Stimulated activated memory B cell treated with anti-CD40 and anti-IgM and Interleukin-4, amounts not matched to agents 10 μg/mL and 1 μg/mL and 100 μg/mL, for 72 hours (primary cell): ENCODE measurements at places on chromosomes 3 and 15.

DNA sequence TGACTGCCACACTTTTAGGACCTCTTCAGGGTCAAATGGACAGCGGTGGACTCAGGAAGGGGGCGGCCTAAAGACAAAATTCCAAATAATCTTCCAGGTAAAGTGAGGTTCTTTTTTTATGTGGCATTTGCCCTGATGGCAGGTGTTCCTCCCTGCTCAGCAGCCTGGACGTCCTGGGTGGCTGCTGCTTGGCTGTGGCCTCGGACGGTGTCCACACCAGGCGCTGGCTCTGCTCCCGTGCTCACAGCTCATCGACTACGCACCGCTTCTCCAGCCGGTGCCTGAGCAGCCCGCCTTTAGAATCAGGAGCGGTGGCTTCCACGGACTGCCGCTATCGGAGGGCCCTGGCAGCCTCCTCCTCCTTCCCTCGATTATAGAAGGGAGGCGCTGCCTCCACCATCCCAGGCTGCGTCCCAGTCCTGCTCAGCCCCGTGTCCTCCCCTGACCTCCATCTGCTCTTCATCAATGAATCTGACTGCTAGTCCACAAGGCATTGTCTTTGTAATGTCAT, 41.9 kb downstream of the PCSK6 start:
- no peaks in the 10 kb centered on the region for H3K4me1 ChIP-seq
- no peak overlapping the region for H3K27ac ChIP-seq
- H3K36me3 ChIP-seq: no peaks in the 10 kb centered on the region
- H3K27me3 ChIP-seq: peaks cover 32% of the 10 kb centered on the region
- no peak overlapping the region for H3K4me3 ChIP-seq
- no peak for ATAC-seq

- no peak overlapping the region for H3K27ac ChIP-seq
- no peaks in the 10 kb centered on the region for H3K27me3 ChIP-seq
- peaks cover 15% of the 10 kb centered on the region for H3K4me1 ChIP-seq
- no peaks in the 10 kb centered on the region for H3K36me3 ChIP-seq
- H3K4me3 ChIP-seq: no peak overlapping the region
Observed at GRCh38 chr15:44084770-44085169, 110.3 kb downstream of the FRMD5 start.

DNA sequence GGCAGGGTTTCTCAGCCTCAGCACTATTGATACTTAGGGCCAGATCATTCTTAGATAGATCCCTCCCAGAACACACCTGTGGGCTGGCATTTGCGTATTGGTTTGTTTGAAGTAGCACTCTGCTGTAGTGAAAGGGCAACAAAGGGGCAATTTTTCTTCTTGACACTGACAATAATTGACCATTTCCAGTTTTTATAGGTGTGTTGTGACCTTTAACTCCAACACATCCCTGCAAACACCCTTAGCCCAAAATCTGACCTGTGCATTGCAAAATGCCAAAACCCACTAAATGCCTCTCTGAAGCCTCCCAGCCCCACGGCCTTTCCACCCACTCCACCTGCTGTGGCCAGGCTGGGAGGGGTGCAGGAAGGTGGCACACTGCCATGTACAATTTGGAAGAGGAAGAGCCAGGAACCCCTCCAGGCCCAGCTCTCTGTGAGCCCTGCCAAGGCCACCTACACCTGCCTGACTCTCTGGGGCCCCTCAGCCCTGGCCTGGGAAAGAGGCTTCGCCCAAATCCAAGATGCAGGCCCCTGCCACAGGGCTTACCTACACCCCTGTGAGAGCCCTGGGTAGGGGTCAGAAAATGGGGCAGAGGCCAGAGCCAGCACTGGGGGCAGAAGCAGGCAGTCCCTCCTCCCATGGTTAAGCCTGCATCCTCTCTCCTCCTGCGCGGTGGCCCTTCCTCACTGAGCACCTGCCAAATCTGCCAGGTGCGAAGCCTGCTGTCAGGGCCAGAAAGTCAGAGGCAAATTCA, 9.6 kb upstream of the CYP11A1 start:
- no peak for ATAC-seq
- peaks cover 67% of the 10 kb centered on the region for H3K4me1 ChIP-seq
- H3K27me3 ChIP-seq: no peaks in the 10 kb centered on the region
- H3K27ac ChIP-seq: peak overlapping the region; percentile 83
- H3K36me3 ChIP-seq: no peaks in the 10 kb centered on the region

GRCh38 chr3:128128251-128128650, 4.6 kb upstream of the RUVBL1 start:
- no peak overlapping the region for H3K4me3 ChIP-seq
- no peaks in the 10 kb centered on the region for H3K27me3 ChIP-seq
- H3K27ac ChIP-seq: no peak overlapping the region
- no peak for ATAC-seq

- no peaks in the 10 kb centered on the region for H3K27me3 ChIP-seq
- peak overlapping the region; percentile 62 for H3K27ac ChIP-seq
- ATAC-seq: peak; percentile 93
- H3K36me3 ChIP-seq: peaks cover 6% of the 10 kb centered on the region
Observed at GRCh38 chr3:15629860-15630597, 28.5 kb downstream of the BTD start.

DNA sequence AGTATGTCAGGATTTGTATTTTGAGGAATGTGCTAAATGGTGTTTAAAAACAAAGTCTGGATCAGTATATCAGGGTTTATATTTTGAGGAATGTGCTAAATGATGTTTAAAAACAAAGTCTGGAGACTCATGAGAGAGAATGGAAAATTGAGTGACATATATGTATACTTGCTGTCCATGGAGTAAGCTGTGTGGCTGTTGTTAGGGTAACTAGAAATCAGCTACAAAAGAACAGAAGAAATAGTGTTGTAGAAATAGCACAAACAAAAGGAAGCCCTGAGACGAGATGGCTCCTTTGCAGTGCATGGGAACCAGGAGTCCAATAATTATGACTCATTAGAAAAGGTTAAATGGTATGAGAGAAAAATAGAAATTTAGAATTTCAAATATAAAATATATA, 282.7 kb upstream of the MANF start:
- H3K27ac ChIP-seq: no peak overlapping the region
- H3K4me1 ChIP-seq: no peaks in the 10 kb centered on the region
- no peak overlapping the region for H3K4me3 ChIP-seq
- peaks cover 37% of the 10 kb centered on the region for H3K27me3 ChIP-seq

- peaks cover 6% of the 10 kb centered on the region for H3K4me1 ChIP-seq
- no peaks in the 10 kb centered on the region for H3K36me3 ChIP-seq
- H3K27ac ChIP-seq: peak overlapping the region; percentile 35
- peaks cover 9% of the 10 kb centered on the region for H3K27me3 ChIP-seq
- ATAC-seq: no peak
Observed at GRCh38 chr3:30112411-30112810, 494.0 kb upstream of the TGFBR2 start.

DNA sequence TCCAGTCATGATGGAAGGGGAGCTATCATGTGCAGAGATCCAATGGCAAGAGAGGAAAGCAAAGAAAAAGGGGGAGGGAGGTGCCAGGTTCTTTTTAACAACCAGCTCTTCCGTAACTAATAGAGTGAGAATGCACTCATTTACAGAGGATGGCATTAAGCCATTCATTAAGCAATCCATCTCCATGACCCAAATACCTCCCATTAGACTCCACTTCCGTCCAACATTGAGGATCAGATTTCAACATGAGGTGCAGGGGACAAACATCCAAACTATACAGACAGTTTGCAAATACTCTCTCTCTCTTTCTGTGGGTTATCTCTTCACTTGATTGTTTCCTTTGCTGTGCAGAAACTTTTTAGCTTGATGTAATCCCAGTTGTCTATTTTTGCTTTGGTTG, 21.2 kb downstream of the ZDHHC23 start:
- H3K4me3 ChIP-seq: no peak overlapping the region
- H3K27ac ChIP-seq: no peak overlapping the region
- ATAC-seq: no peak

GRCh38 chr3:10145685-10146084, 4.1 kb downstream of the VHL start:
- H3K4me3 ChIP-seq: peak overlapping the region; percentile 65
- H3K36me3 ChIP-seq: peaks cover 36% of the 10 kb centered on the region
- peak overlapping the region; percentile 49 for H3K27ac ChIP-seq
- ATAC-seq: no peak
- H3K27me3 ChIP-seq: no peaks in the 10 kb centered on the region
- H3K4me1 ChIP-seq: peaks cover 55% of the 10 kb centered on the region

- no peak overlapping the region for H3K27ac ChIP-seq
- H3K36me3 ChIP-seq: peaks cover 5% of the 10 kb centered on the region
- H3K4me3 ChIP-seq: no peak overlapping the region
Observed at GRCh38 chr3:20669675-20670074, 483.7 kb upstream of the SGO1 start.
